GM12878 (cell line): ENCODE measurements at places on chromosomes 1 and 21.

DNA sequence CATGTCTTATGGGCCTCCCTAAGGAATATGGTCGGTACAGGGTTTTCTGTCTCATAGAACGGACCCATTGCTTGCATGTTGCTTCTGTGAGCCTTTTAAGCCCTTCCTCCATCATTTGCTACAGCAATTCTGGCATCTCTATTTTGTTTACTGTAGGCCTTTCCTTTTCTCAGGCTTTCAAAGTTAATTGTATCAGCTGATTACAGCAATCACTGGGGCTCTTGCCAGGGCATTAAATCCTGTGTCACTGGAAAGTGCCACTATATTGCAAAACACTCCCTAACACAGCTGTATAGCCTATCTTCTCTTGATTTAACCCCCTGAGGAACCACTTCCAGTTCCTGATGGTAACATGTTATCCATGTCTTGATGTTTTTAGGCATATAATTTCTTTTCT is 156.5 kb downstream of the PDE4B start:
- DNase-seq, result no peak

- DNase-seq, result no peak
Measured at GRCh38 chr1:150173141-150173585, 23.4 kb downstream of the PLEKHO1 start.

GRCh38 chr1:180031664-180032063 is 77.1 kb downstream of the CEP350 start:
- no peak for DNase-seq

DNA sequence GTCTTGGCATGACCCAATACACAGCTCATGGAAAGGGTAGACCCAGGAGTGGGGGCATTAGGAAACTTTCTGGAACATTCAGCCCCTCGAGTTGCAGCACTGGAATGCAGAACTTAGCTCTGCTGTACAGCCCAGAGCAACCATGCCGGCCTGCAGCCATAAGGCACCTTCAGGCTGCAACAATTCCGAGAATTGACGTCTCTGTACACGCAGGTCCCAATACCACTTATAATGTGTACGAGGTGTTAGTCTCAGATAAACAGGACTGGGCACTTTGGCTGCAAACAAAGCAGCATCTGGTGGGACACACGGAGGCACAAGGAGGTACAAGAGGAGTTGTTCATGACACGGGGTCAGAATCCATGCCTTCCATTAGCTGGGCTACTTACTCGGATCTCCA is 7.9 kb downstream of the CBR1 start:
- DNase-seq, result no peak

DNA sequence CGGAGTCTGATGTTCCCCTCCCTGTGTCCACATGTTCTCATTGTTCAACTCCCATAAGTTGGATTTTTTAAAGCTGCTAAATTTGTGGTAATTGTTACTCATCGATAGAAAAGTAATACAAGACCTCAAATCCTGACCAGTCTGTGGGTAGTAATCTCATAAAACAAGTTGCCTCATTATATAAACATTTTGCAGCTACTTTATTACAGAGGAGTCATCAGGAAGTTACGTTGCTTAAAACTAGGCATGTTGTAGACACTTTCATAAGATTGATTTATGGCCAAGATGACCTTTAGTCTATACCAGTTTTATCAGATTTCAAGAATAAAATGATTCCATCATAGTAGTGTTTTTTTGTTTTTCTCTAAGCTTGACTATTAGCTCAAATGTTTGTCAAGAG is 208.8 kb downstream of the GIPC2 start:
- DNase-seq, result no peak

- DNase-seq, result no peak
Measured at GRCh38 chr1:175218786-175219434, 26.3 kb upstream of the KIAA0040 start.

- no peak for DNase-seq
Measured at GRCh38 chr1:64525116-64525686, 55.3 kb downstream of the CACHD1 start.
